ENCODE measurements at places on chromosomes 6 and 20. TPM values are rescaled to one million over a fixed set of nuclear protein-coding genes. Genes with fewer than 3 reads are reported as not detected.

The SYNDIG1 gene
- total RNA-seq, result 0.68 TPM

The ECT2L gene
- not detected for total RNA-seq

The SEL1L2 gene
- not detected for total RNA-seq

The EEF1A2 gene
- 0.09 TPM for total RNA-seq

The ULBP2 gene
- total RNA-seq, result 0.94 TPM

The ADGRF5 gene
- 3.0 TPM for total RNA-seq

The RAD21L1 gene
- not detected for total RNA-seq

The RIPOR3 gene
- total RNA-seq, result 11.0 TPM

The GRM1 gene
- total RNA-seq, result not detected

The C4B gene
- 48.8 TPM for total RNA-seq

The KIF25 gene
- not detected for total RNA-seq
